ENCODE measurements at places on chromosomes 1 and 21.

- no peak for DNase-seq
Observed at GRCh38 chr1:216710598-216711333, 12.5 kb downstream of the ESRRG start.

- no peak for DNase-seq
Observed at GRCh38 chr1:223742856-223743517, 30.6 kb downstream of the CAPN2 start.

GRCh38 chr1:11707621-11708276, 16.2 kb downstream of the DRAXIN start:
- no peak for DNase-seq

DNA sequence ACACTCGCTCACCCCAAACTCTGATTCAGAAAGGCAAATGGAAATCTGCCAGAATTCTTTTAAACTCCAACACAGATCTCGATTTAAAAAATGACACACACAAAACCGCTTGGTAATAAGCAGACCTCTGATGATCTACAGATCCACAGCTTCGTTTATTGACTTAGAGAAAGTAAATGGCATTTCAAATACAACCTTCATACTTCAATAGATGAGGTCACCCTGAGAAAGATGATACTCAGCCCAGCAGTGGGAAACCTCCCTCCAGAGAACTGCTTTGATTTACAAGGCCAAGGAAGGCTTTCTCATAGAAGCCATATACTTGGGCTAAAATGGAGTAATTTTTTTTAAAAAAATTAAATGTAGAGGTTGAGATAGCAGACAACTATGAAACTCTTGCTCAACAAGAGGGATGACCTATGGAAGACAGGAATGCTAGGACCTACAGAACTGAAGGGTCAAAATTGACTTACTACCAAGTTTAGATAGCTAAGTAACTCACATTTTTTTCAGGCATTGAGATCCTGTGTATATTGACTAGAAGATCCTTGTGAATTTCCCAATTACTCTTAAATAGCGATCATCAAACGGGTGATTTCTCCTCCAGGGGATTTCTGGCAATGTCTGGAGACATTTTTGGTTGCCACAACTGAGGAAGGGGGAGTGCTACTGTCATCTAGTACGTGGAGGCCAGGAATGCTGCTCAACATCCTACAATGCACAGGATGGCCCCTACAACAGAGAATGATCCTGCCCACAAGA, 143.9 kb downstream of the CLIC6 start:
- no peak for DNase-seq

- no peak for DNase-seq
Observed at GRCh38 chr1:178294654-178295053, 200.8 kb downstream of the RASAL2 start.

GRCh38 chr1:89069951-89070350, 4.9 kb upstream of the GBP1 start:
- DNase-seq = no peak

DNA sequence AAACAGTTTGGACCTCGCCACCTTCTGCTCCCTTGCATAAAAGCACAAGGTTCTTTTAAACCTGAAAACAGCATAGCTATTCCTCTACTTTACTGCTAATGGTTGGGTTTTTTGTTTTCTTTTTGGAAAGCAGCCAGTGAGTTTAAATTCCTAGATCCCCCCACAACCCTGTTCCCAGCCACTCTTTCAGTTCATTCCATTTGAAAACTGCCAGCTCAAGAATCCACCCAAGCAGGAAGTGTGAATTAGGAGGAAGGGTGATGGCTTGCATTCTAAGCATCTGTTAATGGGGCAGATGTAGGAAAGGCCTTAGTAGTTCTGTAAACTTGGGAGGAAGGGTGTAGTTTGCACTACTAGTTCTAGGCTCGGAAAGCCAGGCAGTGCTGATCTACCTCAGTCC, 172.9 kb upstream of the HOOK1 start:
- no peak for DNase-seq

DNA sequence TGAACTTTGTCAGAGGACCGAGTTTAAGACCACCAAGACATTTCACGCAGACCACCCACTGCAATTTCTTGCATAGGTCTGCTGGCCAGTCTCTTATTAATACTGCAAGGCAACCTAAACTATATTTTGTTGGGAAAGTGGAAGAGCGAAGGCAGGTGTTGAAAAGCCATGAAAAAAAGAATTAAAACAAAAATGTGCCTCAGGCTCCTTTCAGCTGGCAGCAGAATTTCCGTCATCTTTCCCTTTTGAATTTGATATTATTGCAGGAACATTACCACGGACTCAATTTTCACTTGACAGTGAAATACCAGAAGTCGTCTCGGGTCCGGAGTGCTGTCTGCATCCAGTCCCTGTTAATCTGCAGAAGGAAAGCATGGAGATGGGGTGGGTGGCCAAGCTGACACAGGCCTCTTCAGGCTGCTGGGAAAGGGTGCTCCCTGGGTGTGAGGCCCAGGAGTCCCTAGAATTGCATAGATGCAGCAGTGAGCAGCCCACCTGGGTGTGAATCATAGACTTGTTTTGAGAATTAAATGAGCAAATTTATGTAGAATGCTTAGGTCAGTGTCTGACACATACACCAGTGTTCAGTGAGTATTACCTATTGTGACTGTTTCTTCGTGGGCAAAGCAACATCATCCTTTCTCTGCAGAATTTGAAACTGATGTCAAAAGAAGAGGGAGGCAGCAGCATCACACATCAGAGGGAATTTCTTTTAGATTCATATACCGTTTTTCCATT, 150.7 kb downstream of the PBX1 start:
- no peak for DNase-seq

GRCh38 chr1:206952171-206952570, 5.9 kb upstream of the PIGR start:
- DNase-seq = no peak

DNA sequence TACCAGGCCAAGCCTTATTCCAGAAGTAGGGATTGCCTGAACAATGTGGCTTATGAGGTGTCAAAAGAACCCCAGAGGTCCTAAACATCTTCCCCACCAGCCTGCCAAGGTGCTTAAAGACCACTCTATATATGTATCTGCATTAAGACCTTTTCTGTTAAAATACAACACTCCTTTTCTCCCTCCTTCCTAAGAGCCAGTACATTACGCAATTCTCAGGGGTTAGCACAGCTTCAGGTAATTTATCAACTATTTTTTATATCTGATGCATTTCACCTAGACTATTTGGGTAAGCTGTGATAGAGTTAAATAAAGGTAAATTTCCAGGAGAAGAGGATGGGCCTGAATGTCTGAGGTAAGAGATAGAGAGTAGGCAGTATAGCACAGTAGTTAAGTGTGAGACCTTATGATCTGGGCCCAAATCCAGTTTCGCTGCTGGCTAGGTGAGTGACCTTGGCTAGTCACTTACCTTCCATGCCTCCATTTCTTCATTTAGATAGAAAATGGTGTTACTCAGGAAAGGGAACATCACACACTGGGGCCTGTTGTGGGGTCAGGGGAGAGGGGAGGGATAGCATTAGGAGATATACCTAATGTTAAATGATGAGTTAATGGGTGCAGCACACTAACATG, 5.1 kb upstream of the CCN1 start:
- DNase-seq = no peak

DNA sequence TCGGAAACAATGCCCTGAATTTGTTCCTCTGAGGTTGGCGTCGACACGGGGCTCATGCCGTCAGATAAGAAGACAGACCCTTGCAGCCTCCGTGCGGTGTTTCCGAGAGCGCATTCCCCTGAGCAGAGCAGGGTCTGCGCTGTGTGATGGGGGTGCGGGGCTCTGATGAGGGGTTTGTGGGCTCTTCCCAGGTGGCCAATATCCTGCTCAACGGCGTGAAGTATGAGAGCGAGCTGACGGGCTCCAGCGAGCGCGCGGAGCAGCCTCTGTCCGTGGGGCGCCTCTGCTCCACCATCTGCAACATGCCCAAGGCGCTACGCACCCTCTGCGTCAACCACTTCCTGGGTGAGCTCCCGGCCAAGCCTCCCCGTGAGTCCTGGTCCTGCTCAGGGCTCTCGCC, 17.3 kb downstream of the SLC45A1 start:
- DNase-seq = no peak

DNA sequence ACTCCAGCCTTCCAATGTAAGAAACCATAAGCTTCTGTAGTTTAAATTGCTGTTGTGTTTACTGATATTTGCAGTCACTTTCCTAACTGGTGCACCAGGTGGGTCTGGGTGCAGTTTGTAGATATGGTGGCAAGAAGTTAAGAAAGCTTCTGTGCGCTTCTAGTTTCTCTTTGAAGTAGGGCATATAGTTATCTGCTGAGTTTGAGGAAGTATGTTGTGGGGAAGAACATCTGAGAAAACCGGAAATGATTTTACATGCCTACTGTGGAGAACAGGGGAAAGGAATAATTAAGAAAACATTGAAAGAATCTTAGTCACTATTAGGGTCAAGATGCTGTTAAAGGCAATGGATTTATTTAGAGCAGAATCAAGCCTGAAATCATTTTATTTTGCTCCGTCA, 14.9 kb upstream of the SLC44A5 start:
- no peak for DNase-seq

GRCh38 chr1:219858980-219859379, 69.4 kb downstream of the SLC30A10 start:
- no peak for DNase-seq

- no peak for DNase-seq
Observed at GRCh38 chr1:112140743-112141142, 151.3 kb upstream of the KCND3 start.

DNA sequence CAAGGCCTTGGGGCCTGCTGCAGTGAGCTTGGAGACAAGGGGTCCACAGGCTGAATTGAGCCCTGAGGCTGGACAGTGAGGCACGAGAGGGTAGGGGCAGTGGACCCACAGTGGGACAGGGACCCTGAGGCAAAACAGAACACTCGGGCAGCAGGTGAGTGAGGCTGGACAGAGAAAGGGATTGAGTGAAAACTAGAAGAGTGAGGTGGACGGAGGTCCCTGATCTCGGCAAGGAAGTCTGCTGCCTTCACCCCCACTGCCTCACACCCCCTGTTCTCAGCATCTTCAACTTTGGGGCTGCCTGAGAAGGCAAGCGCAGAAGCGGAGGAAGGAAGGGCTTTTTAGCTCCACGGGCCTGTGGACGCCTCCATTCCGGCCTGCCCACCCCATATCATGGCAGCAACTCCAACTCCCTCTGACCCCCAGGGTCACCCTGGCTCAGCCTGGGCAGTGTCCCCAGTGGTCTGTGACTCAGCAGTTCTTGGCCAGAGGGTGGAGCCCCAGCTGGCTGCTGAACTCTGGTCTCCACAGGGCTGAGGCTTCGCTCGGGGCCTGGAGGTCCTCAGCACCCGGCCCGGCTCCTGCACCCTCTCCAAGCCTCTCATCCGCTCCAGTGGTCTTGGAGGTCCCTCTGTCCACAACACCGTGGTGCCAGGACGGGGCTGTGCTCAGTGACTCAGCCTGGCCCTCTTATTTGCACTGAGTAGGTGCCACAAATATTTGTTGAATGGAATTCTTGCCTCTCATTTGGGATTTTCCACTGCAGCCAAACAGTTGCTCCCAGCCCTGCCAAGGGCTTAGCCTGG, 60.0 kb upstream of the EPS8L3 start:
- DNase-seq = no peak

GRCh38 chr1:19922015-19922688, 1.3 kb downstream of the PLA2G2E start:
- DNase-seq = no peak

DNA sequence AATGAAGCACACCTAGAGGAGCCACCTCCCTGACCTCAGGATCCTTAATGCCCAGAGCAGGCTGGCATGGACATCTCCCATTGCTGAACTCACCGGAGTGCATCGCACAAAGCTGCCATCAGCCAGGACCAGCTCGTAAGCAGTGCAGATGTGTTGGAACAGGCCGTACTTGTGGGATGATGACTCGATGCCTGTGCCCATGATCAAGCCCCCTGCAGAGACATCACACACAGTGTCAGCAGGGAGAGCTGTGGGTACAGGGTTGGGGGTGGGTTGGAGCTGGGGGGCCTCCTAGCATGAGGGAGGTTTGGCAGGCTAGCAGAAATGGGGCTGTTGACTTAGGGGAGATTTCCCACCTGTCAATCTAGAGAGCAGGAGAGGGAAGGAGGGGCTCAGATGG, 12.0 kb downstream of the DHCR24 start:
- no peak for DNase-seq

DNA sequence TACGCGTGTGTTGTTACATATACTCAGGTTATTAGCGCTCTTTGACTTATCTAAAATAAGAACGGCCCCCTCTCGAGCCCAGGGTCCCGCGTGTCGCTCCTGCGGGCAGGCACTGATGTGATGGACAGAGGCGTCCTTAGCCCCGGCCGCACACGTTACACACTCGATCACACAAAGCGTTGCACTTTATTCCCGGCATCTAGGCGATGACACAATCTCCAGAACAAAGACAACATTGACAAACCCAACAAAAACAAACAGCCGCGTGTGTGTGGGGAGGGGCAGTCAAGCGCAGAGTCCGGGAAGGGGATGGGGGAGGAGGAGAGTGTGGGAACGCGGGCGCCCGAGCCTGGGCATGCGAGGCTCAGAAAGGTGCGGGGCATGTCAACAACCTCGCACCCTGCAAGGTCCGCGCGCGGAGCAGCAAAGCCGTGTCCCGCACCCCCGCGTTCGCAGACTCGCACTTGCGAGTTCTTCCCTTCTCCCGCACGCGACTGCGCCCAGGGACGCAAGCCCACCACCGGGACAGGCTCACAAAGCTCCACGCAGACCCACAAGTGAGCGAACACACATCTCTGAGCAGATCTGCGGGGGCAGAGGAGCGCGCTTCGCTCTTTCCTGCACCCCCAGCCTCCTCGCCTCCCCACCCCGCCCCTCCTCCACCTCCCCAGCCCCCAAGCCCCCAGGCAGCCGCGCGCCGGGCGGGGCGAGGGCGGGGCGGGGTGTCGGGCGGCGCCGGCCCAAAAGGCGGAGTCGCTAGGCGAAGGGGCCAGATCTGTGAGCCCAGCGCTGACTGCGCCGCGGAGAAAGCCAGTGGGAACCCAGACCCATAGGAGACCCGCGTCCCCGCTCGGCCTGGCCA, at the start of gene EFNA1:
Gene EFNA1, plus strand, starts transcription at position 772 of the 862 bp plus-strand sequence. CDS start 102 bp downstream, outside the sequence.
- no peak for DNase-seq

DNA sequence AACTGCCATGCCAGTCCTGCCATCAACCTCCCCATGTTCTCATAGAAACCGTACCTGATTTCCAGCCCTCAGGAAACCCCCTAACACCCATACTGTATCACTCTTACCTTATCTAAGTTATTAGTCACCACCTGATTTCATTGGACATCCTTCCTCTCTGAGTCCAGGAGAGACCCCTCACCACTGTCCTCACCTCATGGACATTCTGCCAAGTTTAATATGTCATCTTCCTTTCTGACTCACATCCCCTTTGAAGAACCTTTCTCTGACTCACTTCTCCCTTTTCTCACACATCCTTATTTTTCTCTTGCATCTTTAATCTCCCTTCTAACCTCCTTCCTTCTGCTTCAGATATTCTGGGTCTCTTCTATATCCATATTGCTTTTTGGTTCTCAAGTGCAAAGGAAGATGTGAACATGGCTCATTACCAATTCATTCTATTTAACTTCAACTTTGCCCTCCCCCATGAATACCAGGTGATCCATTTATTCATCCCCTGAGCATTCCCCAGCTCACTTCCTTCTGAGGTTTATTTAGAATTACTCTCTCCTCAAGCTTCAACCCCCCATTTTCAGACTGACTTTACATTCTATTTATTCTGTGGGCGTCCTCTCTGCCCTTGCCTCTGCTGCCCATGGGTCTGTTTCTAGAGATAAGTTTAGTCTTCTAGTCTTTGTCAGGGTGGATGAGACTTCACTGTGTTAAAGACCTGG, 206.8 kb upstream of the ESRRG start:
- no peak for DNase-seq

Measured in activated CD4-positive, CD25-positive, alpha-beta regulatory T cell (primary cell).